HFFc6 (cell line): ENCODE measurements at places on chromosomes 2 and 18. TPM values are rescaled to one million over a fixed set of nuclear protein-coding genes. Genes with fewer than 3 reads are reported as not detected.

GRCh38 chr2:178828486-178828881 is 21.3 kb upstream of the TTN start:
- DNase-seq: no peak

DNA sequence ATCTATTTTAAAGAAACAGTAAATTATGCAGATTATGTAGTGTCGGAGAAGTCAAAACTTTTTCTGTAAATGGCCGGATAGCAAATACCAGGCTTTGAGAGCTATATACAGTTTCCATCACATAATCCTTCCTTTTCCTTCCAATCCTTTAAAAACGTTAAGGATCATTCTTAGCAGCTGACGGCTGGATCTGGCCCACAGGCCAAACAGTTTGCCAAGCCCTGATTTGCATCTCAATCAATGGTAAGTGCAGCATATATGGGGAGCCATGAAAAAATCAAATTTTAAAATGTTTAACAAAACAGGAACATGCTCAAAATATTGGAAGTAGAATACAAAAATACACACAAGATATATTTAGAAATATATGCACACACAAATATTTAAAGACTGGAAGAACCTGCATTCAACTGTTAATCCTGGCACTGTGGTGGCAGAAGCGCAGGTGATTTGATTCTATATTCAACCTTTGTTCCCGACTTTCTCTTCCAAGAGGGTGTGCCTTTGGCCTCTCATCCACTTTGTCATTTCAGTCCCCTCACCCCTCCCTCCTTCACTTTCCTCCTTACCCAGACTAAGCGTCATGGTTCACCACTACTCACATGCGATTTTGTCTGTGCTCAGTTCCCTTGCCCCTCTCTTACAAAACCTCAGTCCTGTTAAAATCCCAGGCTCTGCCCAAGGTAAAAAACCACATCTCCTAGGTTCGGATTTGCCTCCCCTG is 27.3 kb downstream of the NDUFA10 start:
- DNase-seq: no peak

GRCh38 chr2:136022396-136023146 is 37.1 kb upstream of the DARS1 start:
- no peak for DNase-seq

- DNase-seq: peak; percentile 52
These were observed 17.9 kb downstream of the CAPN10 start for GRCh38 chr2:240604291-240604938.

DNA sequence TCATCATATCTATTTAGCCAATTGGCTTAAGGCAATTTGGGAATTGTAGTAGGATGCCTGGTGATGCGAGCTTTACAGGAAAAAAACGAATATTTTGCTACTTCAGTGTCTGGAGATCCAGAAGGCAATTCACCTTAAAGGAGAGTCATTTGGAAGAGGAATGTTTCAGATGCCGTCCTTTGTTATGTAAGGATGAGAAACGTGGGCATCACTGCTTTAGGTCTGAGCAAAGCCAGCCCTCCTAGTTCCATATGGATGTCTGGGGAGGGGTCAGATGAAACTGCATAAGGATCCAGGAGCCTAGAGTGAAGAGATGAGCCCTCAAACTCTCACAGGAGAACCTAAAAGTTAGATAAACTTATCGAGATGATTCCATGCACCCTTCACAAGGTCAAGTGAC is 30.9 kb upstream of the DOCK10 start:
- DNase-seq: no peak

DNA sequence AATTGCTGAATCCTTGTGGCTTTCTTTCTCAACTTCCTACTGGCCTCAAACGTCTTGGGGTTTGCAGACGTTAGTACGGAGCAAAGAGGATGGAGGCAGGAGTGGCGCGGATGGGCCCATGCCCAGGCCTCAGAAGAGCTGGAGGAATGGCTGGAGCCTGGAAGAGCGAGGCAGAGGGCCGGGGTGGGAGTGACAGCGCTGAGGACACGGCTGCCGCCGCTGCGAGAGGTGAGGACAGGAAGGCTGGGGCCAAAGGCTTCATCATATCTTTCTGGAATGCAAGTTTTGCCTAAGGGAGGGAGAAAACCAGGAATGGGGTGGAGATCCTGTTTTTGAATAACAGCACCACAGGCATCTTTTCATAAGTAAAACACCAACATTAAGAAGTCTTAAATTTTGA is 178.5 kb upstream of the SESTD1 start:
- DNase-seq: no peak

DNA sequence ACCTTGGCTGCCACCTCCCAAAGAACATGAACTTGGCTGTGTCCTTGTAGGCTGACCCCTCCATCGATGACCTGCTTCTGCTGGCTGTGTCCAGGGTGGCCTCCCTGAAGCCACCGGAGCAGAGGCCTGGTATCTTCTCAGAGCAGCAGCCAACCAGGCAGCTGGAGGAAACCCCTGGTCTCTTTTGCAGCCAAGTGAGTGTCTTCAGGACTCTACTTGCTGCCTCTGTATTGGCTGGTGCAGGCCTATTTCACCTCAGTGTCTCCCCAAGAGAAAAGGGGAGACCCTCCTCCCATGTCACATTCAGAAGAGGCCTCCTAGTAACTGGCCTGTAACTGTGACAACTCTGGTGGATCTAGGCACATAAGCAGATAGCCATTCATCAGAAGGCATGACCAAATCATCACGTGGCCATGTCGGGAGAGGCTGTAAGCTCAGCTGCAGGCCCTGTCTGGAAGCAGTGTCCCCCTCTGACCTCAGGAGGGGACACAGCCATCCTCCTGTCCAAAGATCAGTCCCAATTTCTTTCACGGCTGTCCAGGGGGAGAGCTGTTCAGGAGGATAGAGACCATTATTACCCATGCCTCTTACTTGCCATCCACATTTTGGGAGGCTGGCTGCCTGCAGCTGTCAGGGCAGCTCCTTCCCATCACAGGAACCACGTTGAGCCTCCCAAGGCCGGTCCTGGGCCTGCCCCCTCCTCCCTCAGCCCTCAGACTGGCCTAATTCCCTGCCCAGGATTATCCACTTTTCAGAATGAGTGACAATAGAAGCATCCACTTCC is 20.9 kb upstream of the ROCK2 start:
- DNase-seq: no peak

Gene COL3A1
- total RNA-seq: 356 to 594 TPM (median 580 TPM) in 3 replicates

Gene RGPD3
- total RNA-seq: 0.05 TPM in 1 of 3 replicates, not detected in the others

Gene SKA1
- 7.6 to 16.5 TPM (median 15.3 TPM) in 3 replicates for total RNA-seq

Gene RNF125
- 0.09 to 0.66 TPM (median 0.22 TPM) in 3 replicates for total RNA-seq

Gene MRO
- total RNA-seq: not detected in 3 replicates

Gene SOWAHC
- total RNA-seq: 9.4 and 11.1 TPM in 2 replicates

Gene KCNJ3
- not detected in 3 replicates for total RNA-seq

Gene CFC1
- not detected in 3 replicates for total RNA-seq

Gene LIPG
- total RNA-seq: not detected in 3 replicates

Gene C2orf66
- total RNA-seq: not detected in 3 replicates

Gene UGT1A5
- not detected in 3 replicates for total RNA-seq
